CD4-positive, alpha-beta T cell treated with Interleukin-21 for 1 hour (primary cell): ENCODE measurements at places on chromosomes 12 and 14.
A peak's percentile ranks its signal among the peaks of the same experiment; 100 is the strongest.

DNA sequence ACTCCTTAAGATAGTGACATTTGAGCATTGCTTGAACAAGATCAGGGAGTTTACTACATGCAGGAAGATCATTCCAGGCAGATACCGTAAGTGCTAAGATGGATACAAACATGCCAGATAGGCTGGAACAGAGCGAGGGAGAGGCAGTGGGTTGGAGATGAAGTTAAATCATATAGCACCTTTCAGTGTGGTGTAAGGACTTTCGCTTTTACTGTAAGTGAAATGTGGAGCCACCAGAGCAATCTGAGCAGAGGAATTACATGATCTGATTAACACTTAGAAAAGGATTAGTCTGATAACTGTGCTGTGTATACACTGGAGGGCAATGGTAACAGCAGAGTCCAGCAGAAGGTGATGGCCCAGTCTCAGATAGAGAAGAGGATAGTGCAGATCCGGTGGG lies 163.0 kb upstream of the SSTR1 start:
- DNase-seq: no peak

DNA sequence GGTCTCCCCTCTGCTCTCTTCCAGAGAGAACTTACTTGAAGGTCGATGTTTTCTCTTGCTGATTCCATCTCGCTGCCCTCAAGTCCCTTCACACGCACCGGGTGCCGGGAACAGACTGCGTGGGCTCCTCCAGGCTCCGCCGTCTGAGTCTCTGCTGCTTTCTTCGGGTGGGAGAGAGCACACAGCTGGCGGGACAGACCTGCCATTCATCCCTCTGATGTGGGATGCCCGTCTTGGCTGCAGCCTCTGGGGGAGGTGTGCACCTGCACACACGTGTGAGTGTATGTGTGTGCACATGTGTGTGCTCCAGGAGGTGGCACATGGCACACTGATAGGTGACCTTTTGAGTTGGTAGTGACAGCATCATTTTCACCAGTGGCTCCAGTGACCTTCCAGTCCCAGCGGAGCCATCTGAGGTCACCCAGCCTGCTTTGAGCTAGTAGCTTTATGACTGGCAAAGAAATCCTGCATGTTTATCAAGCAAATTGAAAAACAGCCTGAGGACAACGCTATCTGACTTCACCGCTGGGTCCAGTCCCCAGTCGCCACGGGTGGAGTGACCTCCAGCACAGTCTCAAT lies at the start of gene NINJ2:
NINJ2 (minus strand) TSS at position 153 of the 579 bp plus-strand sequence; CDS start at position 68, 85 bp downstream.
- no peak for DNase-seq

DNA sequence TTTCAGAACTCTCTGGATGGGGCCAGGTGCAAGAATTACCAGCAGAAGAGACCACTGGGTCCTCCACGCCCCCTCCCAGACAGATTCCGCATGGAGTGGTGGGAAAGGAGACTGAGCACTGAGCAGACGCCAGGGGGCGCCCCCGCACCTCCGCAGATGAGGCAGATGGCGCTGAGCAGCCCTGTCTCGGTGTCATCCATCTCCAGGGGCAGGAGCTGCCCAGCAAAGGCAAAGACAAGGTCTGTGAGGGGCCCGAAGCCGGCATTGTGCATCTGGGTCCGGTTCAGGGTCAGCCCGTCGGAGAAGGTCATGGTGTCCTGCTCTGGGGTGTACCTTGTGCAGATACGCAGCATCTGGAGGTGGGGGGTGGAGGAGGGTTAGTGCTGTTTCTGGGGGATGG lies 6.3 kb upstream of the ITGB7 start:
- peak; percentile 82 for DNase-seq

DNA sequence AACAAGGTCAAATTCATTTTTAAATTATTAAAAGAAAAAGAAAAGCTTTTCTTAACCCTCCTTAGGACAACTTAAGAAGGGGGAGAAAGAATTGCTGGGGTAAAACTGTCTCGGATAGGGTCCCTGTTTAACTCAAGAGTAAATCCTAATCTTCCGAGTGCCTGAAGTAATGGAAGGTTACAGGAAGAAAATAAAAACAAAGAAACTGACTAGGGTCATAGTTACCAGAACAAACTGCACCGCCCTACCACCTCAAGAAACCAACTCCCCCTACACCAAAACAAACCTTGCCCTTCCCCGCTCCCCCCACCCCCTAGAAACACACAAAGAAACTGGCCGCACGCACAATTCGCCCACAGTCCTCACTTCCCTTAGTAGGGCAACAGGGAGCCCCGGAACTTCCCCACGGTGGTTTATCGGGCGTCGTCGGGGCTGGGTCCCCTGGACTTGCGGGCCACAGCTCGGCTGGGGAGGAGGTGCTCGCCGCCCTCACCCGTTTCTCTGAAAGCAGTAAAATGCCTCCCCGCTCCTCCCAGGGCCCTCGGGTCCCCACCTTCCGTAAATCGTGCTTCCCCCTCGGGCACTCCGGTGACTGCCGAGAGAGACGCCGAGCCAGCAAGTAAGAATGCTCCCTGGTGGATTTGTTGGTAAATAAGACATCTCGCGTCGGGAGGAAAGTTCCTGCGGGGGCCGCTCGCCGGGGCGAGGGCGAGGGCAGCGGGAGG lies 2.4 kb downstream of the SINHCAF start:
- DNase-seq: peak; percentile 84

DNA sequence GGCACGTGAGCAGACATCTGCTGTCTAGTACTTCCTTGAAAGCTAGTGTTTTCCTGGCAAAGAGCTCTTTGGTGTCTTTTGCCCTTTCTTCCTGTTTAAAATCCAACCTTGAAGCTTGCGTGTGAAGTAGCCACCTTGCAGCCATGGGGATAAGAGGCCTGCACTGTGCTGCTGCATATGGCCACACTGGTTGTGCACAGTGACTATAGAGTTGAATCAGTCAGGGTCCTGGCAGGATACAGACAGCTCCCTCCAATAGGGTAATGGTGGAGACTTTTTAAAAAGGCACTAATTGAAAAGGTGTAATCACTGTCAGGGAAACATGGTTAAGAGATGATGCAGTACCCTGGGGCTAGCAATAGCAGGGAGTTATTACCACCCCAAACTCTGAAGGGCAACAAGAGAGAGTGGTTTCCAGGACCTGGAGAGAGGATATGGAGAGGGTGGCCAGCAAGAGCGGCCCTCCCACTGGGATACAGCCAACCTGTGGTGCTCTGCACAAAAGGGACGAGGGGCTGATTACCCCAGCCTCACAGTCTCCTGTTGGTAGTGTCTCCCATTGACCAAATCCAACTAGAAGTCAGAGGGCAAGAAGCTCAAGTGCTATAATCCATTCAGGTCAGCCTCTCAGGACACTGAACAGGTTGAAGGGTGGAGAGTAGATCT lies 4.8 kb upstream of the GLT8D2 start:
- DNase-seq: no peak

GRCh38 chr14:71726580-71727021 lies 205.6 kb upstream of the RGS6 start:
- DNase-seq: no peak

DNA sequence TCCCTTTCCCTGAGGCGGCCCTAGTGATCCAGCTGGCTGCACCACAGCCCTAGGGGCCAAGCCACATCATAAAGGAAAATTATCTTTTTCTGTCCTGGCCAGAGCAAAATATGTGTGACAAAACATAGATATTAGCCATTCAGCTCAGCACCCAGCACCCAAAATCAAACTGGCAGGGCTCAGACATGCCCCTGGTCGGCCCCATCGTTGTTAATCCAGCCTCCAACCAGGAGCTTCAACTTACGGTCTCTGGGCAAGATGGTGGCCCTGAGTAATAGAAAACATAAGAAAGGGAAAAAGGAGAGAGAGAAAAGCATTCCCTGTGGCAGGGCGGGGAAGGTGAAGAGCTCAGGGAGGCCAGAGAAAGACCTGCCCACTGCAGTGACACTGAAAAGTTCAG lies 111.9 kb downstream of the EML1 start:
- no peak for DNase-seq

- DNase-seq: no peak
Observed at GRCh38 chr14:66398437-66398836, 87.7 kb upstream of the CCDC196 start.

DNA sequence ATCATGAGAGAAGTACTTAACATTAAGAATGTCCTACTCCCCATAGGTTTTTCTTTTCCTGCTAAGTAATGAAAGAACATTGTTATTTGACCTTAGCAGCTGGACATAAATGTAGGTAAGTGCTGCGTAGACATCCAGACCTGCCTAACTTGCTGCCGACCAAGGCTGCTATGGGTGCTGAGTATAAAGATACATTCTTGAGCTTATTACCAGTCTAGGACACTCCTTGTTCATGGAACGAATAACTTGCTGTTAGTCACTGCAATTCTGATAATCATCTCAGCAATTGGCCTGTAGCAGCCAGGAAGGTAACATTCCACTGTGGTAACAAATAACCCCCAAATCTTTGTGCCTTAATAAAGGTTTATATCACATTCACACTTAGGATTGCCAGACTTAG lies 478.1 kb downstream of the VRK1 start:
- no peak for DNase-seq

DNA sequence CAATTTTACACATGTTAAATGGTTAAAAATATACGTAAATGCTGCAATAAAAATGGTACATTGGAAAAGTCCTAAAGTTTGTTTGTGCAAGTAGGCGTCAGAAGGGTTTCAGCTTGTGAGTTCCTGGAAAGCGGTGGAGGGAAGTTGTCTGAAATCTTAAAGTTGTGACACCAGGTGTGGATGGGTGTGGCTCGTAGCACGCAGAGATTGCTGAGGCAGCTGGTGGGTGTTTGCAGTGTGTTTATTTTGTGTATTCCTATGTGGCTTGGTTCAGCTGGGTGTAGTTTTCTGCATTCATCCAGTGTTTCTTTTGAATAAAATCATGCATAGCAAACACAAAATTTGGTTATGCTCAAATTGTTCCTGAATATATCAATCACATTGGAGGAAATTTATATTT lies 136.8 kb upstream of the TBX3 start:
- no peak for DNase-seq

- no peak for DNase-seq
Observed at GRCh38 chr12:130074661-130075406, 87.4 kb upstream of the FZD10 start.

GRCh38 chr14:22506778-22507351 lies 82.2 kb downstream of the DAD1 start:
- DNase-seq: peak; percentile 55

- DNase-seq: peak; percentile 73
Observed at GRCh38 chr14:105019861-105020814, 745 bp downstream of the CDCA4 start.

- DNase-seq: peak; percentile 56
Observed at GRCh38 chr14:64880221-64881121, 764 bp upstream of the SPTB start.

DNA sequence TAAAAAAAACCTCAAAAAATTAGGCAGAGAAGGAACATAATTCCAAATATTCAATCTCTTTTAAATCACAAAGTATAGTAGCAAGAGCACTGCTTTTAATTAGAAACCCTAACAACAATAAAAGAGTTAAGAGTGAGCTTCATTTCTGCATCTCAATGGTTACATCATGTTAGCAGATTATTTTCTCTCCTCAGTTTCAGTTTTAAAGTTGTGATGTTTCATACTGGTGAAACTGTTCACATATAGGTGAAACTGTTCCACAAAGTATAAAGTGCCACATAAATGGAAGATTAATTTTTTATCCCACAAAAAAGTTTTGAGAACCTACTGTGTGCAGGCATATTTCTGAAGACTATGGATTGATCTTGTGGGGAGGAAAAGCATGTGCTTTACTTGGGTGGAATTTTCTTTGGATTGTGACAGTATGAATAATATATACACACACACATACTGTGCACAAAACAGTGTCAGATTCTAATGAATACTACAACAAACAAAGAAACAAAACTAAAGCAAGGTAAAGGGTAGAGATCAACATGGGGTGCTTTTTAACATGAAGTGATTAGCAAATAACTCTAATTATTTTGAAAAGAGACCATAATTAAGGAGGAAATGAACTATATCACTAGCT lies 17.1 kb downstream of the LUM start:
- DNase-seq: no peak

DNA sequence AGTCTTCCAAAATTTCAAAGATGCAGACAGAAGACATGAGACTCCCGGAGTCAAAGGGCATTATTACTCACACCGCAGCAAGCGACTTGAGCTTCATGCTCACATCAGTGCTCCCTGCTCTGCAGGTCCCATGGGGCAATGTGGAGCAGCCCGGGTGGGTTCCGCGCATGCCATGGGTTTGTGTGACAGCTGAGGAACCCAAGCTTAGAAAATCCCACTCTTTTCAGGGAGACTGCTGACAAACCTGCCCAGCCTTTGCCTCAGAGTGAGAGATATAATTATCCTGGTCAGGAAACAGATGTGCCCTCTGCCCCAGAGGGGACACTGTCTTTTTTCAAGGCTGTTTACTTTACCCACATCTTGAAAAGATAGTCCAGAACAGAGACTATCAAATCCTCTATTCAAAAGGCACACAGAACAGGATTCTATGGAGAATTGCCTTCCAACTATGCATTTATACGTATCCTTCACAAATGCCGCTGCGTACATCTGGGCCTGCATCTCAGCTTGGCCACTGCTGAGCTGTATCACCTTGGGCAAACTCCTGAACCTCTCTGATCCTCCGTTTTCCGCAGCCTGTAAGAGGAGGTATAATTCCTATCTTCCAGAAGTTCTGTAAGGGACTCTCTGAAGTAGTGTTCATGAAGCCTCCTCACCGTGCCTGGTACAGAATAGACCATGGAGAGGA lies 16.0 kb downstream of the C14orf132 start:
- DNase-seq: no peak

- no peak for DNase-seq
Observed at GRCh38 chr14:88668448-88669116, 105.7 kb downstream of the ZC3H14 start.

DNA sequence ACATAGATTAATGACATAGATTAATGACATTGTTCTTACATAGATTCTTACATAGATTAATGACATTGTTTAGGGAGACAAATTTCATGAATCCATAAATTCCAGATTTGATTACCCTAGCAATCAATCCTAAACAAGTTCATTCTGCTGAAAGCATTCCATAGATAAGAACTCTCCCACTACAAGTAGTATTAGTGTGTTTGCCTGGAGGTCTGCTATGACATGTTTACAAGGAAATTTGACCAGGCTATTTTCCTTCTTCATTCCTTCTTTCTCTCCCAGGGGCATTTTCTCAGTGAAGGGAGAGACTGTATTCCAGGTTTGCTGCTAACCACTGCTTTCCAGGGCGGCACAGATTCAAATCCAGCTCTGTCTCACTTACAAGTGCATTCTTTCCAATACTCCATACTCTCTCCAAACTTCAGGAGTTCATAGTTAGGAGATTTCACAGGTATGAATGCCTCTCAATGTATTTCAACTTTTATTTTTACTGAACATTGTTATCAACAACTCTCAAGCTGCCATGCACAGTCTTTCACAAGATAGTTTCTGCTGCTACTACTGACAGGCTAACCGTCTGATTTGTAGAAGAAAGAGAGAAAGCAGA lies 134.5 kb downstream of the SLC38A1 start:
- no peak for DNase-seq
